T-helper 1 cell treated with Interleukin-12 subunit alpha and Interleukin-12 subunit beta and Interleukin-4 antibody, amounts not matched to agents 30 ng/mL and 1 ng/mL, for 36 hours (primary cell): ENCODE measurements at places on chromosomes 12 and 14. TPM values are rescaled to one million over a fixed set of nuclear protein-coding genes. Genes with fewer than 3 reads are reported as not detected.

RAD51AP1 gene
- 27.4 and 33.0 TPM in 2 replicates for total RNA-seq

SLC25A47 gene
- not detected in 2 replicates for total RNA-seq

SUSD6 gene
- total RNA-seq, result 99.2 and 106 TPM in 2 replicates

TSPAN8 gene
- total RNA-seq, result not detected in 2 replicates

KRT6C gene
- not detected in 2 replicates for total RNA-seq

C12orf50 gene
- total RNA-seq, result 0.12 TPM in 1 of 2 replicates, not detected in the other

KRT1 gene
- 0.39 and 0.51 TPM in 2 replicates for total RNA-seq

GSG1 gene
- total RNA-seq, result not detected in 2 replicates

AICDA gene
- 0.17 TPM in 1 of 2 replicates, not detected in the other for total RNA-seq

NFE2 gene
- total RNA-seq, result not detected in 2 replicates

NKX2-1 gene
- not detected in 2 replicates for total RNA-seq

RNASE13 gene
- total RNA-seq, result not detected in 2 replicates

CMKLR1 gene
- not detected in 2 replicates for total RNA-seq

ALKBH2 gene
- total RNA-seq, result 17.0 and 18.6 TPM in 2 replicates

ADAM21 gene
- total RNA-seq, result not detected in 2 replicates

NRXN3 gene
- not detected in 2 replicates for total RNA-seq

FAM186B gene
- 0.29 and 0.54 TPM in 2 replicates for total RNA-seq

PFDN5 gene
- 309 and 313 TPM in 2 replicates for total RNA-seq

RIMKLB gene
- 0.56 and 0.83 TPM in 2 replicates for total RNA-seq

DACT1 gene
- 3.7 and 4.7 TPM in 2 replicates for total RNA-seq

PRR4 gene
- total RNA-seq, result 2.1 and 2.4 TPM in 2 replicates

TMEM253 gene
- 0.63 TPM in 1 of 2 replicates, not detected in the other for total RNA-seq

PPP4R4 gene
- 0.59 and 0.88 TPM in 2 replicates for total RNA-seq
